ENCODE measurements at places on chromosomes 1 and 21.

DNA sequence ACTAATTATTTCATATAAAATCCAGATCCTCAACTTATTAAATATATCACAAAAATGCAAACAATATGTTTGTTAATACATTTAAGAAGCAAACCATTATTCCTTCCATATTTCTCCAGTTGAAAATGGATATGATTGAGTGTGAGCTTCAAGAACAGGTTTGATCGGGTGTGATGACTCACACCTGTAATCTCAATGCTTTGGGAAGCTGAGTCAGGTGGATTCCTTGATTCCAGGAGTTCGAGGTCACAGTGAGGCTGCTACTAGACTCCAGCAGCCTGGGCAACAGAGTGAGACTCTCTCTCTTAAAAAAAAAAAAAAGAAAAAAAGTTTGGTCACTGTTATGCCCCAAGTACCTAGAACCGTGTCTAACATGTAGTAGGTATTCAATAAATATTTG is 42.9 kb upstream of the RRP15 start:
- DNase-seq = no peak

GRCh38 chr1:243474906-243475305 is 219.1 kb downstream of the SDCCAG8 start:
- no peak for DNase-seq

GRCh38 chr1:113783254-113784103 is 24.2 kb upstream of the PHTF1 start:
- no peak for DNase-seq

GRCh38 chr21:36288651-36289243 is 31.2 kb upstream of the MORC3 start:
- no peak for DNase-seq

DNA sequence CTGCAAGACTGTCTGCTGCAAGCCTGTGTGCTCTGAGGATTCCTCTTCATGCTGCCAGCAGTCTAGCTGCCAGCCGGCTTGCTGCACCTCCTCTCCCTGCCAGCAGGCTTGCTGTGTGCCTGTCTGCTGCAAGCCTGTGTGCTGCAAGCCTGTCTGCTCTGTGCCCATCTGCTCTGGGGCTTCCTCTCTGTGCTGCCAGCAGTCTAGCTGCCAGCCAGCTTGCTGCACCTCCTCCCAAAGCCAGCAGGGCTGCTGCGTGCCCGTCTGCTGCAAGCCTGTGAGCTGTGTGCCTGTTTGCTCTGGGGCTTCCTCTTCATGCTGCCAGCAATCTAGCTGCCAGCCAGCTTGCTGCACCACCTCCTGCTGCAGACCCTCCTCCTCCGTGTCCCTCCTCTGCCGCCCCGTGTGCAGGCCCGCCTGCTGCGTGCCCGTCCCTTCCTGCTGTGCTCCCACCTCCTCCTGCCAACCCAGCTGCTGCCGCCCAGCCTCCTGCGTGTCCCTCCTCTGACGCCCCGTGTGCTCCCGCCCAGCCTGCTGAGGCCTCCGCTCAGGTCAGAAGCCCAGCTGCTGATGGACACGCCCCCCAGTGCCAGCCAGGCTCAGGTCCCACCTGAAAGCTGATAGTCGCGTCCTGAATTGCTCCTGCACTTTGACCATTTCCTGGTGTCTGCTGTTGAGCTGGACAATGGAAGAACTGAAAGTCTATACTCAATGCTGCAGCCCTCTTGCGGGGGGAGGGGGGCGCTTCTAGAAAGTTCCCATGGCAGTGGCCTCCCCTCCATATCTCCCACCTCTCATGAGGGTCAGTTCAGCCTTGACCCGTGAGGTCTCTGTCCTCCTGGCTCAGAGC is 1.2 kb downstream of the KRTAP10-4 start:
- DNase-seq = no peak

DNA sequence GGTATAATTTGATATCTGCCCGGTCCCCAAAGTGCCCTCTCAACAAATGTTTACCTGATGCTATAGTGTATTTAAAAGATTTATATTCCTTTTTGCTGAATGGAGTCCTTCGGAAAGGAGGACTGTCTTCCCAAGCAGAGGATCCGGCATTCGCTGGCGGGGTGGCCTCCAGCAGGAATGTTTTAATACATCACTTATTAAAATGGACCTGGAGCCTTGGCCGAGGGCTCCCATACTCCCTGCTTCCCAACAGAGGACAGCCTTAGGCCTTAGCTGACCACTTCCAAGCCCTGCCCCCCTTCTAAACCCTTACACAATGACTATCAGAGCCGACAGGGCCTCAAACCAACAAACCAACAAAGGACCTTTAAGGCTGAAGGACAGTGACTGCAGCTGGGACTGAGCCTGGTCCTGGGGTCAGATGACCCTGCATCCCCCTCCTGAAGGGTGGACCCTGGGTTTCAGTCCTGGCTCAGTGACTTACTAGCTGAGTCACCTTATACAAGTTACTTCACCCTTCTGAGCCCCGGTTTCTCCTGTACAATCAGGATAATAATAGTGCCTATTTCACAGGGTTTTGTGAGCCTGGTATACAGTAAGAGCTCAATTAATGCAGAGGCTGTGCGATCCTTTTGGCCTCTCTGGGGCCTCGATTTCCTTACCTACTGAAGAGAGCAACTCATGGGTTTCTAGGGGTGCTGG is 5.6 kb downstream of the CAMK2N1 start:
- DNase-seq = no peak

- no peak for DNase-seq
Observed at GRCh38 chr1:160665330-160666078, 18.7 kb upstream of the SLAMF1 start.

- DNase-seq = no peak
Observed at GRCh38 chr1:200332716-200333115, 77.1 kb downstream of the ZNF281 start.

GRCh38 chr1:158939180-158939579 is 7.8 kb downstream of the PYHIN1 start:
- DNase-seq = no peak

GRCh38 chr21:43596616-43597015 is 62.7 kb downstream of the HSF2BP start:
- no peak for DNase-seq

DNA sequence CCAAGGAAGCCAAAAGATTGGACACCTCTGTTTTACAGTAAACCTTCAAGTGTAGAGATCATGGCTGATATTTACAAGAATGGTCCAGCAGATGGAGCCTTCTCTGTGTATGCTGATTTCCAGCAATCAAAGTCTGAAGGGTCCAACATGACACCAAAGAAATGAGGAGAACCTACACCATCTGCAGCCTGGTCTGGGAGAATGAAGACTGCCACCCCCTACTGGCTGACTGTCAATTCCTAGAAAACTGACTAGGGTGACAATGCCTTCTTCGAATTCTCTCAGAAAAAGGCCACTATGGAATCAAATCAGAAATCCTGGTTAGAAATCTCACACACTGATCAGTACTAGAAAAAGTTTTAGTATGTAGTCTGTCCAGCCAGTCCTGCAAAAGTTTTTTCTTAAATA is 83.3 kb downstream of the CDC42BPA start:
- no peak for DNase-seq

GRCh38 chr1:226428348-226428747 is 20.5 kb upstream of the PARP1 start:
- DNase-seq = no peak

DNA sequence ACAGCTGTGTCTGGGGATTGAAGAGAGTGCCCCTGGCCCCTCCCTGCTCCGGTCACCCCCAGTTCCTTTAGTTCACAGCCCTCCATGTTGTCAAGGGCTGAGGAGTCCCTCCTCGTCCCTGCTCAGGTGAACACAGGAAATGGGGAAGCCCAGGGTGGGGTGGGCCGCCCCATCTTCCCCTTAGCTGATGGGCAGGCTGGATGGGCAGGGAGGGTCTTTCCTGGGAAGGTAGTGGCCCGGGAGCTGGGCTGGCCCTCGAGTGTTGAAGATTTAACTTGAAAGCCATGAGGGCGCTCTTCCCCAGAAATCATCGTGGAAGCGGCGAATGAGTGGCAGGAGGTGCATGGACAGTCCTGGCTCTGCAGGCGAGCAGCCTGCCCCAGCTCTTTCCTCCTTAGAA is 18.3 kb upstream of the NPHP4 start:
- DNase-seq = no peak

GRCh38 chr1:158101927-158102326 is 78.8 kb upstream of the CD1D start:
- DNase-seq = no peak

GRCh38 chr1:8690253-8690525 is 127.3 kb downstream of the RERE start:
- DNase-seq = no peak

GRCh38 chr1:25808481-25809244 is 8.7 kb downstream of the SELENON start:
- DNase-seq = no peak

- no peak for DNase-seq
Observed at GRCh38 chr21:20250337-20250736, 747.9 kb upstream of the NCAM2 start.

DNA sequence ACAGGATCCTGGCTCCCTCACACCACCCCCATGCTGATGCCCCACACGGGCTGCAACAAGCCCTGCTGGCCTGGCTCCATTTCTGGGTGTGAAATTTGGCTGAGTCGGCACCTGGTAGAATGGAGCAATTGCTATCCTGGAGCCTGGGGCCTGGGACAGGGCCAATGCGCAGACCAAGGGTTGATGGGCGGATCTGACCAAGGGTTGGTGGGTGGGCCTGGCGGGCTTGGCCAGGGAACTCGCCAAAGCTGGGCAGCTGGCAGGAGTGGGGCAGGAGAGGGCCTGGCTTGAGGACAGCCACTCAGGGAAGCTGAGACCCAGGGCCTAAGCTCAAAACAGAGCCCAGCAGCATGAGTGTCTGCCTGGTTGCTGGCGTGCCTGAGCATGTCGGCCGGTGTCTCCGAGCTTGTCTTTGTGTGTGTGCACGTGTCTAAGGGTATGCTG is 70.9 kb upstream of the POU3F1 start:
- no peak for DNase-seq

GRCh38 chr1:109020693-109021257 is 21.1 kb downstream of the WDR47 start:
- no peak for DNase-seq

GRCh38 chr1:28591708-28592320 is at the start of gene RAB42:
Gene RAB42 (plus strand): TSS chr1:28592265. CDS start chr1:28592512, 247 bp downstream.
- no peak for DNase-seq

DNA sequence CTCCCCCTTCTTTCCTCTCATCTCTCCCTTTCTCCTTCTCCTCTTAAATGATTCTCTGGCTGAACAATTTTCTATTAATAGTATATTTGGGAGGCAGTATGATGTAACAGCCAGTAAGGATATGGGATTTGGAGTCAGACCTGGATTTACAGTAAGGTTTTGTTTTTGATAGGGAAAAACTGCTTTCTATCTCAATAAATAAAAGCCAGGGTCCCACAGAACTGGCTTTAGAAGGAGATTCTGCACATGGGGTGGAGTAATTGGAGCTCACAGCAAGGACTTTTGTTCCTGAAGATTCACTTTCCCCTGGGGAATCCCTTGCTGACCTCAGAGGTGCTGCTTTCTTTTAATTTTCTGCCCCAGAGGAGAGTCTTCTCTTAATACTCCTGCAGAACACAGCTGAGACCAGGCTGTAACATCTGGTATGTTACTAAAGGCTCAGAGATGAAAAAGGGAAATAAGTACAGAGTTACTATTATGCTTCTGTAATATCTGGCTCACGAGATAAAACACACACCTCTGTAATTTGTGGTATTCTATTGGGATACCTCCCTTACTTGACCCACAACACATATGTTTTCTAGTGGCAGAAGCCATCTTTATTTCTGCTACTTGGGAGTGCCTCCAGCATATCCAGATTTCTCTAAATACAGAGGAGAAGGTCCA is 13.4 kb downstream of the EPB41 start:
- DNase-seq = no peak

DNA sequence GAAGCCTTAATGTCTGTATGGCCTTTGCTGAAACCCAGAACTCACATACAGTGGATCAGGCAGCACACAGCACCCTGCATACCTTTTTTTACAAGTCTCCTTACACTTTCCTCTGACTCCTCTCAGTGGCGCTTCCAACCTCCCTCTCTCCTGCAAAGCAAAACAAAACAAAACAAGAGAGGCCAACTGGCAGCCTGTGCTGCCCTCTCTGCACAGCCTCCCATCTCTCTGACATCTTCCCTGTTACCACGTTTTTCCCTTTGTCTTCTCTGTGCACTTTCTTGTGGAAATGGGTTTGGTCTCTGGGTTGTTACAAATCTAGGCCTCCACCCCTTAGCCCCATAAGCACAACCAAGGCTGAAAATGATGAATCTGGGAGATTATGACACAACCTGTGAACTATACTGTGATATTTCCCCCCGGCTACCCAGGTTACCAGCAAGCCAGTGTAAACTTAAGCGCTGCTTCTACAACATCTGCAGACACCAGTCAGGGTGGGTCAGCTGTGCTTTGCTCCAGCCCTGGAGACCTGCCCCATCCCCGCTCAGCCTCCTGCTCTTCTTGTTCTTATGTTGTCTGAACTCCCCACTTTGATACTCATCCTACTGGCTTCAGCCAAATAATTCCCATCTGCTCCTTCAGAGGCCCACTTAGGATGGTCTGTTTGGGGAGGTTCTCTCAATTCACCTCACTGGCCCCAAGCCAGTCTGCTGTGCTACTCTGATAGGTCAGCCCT is 54.9 kb upstream of the FMOD start:
- no peak for DNase-seq

DNA sequence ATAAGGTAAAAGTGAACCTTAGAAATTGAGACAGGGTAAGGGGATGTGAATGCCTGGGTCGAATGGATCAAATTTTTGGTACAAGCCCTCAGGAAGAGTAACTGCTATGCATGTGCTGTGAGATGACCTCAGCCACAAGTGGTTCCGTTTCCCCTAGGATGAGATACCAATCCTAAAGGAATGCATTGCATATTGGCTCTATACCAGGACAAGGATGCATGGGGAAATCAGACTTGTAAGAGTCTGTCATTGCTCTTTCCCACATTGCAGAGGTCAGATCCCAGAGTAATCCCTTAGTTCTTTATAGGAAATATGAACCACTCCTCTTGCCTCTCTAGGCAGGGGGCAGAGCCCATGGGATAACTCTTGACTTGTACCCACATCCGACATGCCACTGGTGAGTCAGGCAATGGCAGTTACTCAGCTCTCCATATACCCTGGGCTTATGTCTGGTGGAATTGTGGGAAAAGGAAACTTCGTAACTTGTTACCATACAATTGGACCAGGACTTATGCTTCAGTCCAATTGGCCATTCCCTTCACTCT is 428.3 kb upstream of the ZRANB2 start:
- DNase-seq = no peak

- no peak for DNase-seq
Observed at GRCh38 chr21:45403825-45404729, 888 bp upstream of the COL18A1 start.

DNA sequence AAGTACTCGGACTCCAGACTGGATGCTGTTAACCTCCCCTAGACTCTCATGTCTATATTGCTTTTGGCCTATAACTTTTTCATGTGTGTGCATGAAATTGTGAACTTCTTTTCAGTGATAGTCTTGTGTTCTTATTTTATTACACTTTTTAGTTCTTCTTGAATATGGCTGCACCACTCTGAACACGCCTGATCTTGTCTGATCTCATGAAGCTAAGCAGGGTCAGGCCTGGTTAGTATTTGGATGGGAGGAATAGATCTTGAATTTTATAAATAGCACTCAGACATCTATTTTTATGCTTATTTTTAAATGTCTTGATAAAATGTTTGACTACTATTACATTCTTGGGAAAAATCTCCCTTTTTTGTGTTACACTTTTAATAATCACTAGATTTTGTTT is 22.4 kb downstream of the TCP10L start:
- DNase-seq = no peak

All from stimulated activated CD8-positive, alpha-beta memory T cell treated with anti-CD3 and anti-CD28 coated beads, Interleukin-2, amount 100 ng/mL, for 48 hours (primary cell).